ENCODE measurements at places on chromosomes 11 and 22.

DNA sequence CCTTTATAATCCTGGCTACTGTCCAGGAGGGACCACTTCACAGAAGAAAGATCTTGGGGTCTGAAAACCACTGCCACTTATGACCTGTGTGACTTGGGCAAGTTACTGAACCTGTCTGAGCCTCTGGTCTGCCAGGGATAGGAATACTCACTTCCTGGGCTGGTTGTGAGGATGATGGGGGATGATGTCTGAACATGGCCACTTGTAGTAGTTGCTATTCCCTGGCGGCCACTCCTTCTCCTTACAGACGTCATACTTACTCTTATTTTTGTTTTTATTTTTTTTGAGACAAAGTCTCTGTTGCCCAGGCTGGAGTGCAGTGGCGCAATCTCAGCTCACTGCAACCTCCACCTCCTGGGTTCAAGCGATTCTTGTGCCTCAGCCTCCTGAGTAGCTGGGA, 26.1 kb downstream of the CD82 start:
- no peak for DNase-seq

DNA sequence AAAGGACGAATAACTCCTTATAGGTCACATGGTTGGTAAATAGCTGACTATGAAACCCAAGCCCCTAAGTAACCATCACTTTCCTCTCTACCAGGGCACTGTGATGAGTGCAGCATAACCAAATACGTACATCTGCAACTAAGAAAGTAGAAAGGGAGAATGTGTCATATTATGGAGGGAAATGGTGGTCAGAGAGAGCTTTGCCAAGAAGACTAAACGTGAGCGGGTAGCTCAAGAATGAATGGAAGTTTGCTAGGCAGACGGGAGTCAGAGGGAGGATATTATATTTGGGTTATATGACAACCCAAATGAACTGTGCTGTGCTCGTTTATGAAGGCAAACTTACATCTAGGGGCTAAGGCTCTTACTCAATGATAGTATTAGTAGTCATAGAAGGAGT, 537.3 kb downstream of the OPCML start:
- no peak for DNase-seq

- no peak for DNase-seq
Measured at GRCh38 chr11:41947392-41947791, 487.9 kb upstream of the LRRC4C start.

- no peak for DNase-seq
Measured at GRCh38 chr11:115891581-115891980, 387.4 kb upstream of the CADM1 start.

- DNase-seq, result no peak
Measured at GRCh38 chr11:57484141-57484710, 23.9 kb downstream of the RTN4RL2 start.

- DNase-seq, result no peak
Measured at GRCh38 chr11:70488171-70488703, 89.9 kb downstream of the CTTN start.

DNA sequence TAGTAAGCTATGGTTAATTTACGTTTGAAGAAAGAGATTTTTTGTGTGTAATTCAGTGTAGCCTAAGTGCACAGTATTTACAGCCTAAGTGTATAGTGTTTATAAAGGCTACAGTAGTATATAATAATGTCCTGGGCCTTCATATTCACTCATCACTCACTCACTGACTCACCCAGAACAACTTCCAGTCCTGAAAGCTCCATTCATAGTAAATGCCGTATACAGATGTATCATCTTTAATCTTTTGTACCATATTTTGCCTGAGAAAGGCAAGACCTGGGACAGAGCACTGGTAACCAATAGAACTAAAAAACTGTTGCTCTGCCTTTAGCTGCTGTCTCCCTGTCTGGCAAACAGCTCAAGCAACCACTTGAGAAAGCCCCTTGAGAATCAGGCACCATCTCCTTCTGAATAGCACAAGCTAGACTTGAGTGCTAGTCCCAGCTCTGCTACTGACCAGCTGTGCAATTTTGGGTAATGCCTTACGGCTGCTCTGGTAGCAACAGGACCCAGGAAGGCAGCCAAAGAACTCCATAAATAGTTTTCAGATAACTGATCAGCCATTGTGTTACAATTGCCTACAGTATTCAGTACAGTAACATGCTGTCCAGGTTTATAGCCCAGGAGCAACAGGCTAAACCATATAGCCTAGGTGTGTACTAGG, 131.3 kb downstream of the KCNC1 start:
- no peak for DNase-seq

GRCh38 chr11:58498464-58498863, 9.4 kb downstream of the OR5B21 start:
- no peak for DNase-seq

GRCh38 chr11:9838961-9839360, 175.1 kb downstream of the SWAP70 start:
- no peak for DNase-seq

DNA sequence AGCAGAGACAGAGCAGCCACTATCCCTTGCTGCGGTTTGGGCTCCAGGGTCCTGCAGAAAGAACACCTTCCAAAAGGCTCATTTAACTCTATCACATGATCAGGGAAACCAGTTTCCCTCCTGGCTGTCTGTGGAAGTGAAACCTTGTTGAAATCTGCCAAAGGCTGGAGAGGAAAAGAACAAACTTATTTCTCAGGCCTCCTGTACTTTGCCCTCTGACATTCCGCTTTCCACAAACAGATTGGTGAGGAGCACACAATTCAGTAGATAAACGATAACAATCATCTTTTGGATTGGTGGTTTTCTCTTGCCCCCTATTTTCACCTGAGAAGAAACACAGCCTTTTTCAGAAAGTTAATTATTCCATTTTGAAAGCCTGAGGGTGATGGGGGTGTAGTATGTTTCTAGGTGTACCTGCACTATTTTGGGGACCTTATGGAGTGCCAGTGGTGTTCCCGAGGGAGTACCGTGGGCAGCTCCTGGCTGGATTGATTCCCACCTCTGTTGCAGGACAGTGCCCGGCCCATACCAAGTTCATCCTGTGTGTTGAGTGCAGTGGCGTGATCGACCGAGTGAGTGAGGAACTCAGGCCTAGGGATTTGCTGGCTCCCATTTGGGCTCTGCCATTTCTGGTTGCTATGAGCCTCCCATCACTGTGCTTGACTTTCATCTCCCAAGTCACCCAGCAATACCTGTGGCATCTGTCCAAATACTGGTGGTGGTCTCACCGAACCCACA, 102.0 kb downstream of the TBC1D22A start:
- DNase-seq, result no peak

DNA sequence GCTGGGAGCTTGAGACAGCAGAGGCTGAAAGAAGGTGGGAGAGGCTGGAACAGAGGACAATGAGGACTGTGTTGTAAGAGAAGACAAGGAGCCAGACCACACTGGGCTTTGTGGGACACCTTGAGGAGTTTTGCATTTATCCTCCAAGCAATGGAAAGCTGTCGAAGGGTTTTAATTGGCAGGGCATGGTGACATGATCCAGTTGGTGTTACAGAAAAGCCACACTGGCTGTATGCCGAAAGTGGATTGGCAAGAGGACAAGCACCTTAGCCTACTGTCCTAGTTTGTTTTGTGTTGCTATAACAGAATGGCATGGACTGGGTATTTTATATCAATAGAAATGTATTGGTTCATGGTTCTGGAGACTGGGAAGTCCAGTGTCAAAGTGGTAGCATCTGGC, 14.0 kb upstream of the APLNR start:
- no peak for DNase-seq

- DNase-seq, result no peak
Measured at GRCh38 chr11:72301486-72301885, 57.5 kb upstream of the PHOX2A start.

DNA sequence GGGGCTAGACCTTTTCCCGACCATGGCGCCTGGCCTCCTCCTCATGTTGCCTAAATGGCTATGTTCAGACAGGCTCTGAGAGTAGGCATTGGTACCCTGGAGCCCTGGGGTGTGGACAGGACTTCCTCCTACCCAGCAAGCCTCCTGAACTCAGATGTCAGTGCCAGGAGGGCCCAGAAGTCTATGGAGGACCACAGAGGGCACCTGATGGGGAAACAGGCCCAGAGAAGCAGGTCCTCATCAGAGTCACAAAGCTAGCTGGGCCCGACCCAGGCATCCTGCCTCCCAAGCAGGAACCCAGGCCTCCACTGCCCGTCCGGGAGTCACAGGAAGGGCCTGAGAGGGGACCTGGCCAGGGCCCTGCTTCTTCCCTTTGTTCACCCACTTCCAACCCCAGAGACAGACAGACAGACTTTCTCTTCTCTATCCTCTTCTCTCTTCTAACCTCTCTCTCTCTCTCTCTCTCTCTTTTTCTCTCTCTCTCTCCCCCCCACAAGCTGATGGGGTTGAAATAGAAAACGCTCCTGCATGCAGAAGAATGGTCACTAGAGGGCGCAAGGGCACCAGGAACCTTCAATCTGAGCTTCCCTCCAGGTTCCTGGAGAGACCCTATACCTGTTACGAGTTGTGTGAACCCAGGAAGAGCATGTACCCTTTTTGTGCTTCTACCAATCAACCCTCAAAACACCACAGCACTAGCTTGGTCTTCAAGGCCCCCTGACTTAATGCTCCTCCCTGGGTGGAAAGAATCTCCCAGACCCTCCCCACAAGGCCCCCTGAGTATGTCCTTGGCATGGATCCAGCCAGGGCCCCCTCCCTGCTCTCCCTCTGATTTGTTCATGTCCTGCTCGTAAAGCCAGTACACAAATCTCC, 27.1 kb downstream of the ARAP1 start:
- DNase-seq, result peak; percentile 65

- DNase-seq, result no peak
Measured at GRCh38 chr22:37319469-37319868, 37.2 kb downstream of the CYTH4 start.

DNA sequence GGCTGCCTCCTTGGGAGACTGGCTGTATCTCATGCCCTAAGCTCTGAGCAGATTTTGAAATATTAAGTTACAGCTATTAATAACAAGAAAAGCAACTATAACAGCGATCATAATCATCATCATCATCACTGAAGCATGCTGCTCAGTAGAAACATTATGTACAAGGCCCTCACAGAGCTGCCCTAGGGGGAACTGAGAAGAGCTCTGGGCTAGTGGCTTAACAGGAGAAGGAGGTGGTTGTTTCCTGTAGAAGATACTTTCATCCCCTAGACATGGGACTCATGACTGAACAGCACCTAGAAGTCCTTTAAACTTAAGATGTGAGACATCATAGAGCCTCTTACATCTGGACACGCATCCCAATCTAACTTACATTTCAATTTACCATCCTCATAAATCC, 332.8 kb upstream of the PLET1 start:
- DNase-seq, result no peak

DNA sequence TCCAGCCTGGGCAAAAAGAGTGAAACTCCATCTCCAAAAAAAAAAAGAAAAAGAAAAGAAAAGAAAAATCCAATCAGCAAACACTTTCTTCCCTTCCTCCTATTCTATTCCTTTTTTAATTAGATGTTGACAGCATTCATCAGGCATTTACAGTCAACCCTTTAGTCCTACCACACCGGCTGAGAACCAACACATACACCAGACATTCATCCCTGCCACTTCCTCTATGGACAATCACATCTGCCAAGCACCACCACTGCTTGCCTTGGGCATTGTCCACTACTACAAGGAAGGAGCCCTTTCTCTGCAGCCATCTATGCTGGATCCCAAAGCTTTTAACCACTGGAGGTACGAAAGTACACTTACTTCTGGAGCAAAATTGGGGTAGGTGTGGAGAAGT, 9.4 kb upstream of the SLN start:
- no peak for DNase-seq

DNA sequence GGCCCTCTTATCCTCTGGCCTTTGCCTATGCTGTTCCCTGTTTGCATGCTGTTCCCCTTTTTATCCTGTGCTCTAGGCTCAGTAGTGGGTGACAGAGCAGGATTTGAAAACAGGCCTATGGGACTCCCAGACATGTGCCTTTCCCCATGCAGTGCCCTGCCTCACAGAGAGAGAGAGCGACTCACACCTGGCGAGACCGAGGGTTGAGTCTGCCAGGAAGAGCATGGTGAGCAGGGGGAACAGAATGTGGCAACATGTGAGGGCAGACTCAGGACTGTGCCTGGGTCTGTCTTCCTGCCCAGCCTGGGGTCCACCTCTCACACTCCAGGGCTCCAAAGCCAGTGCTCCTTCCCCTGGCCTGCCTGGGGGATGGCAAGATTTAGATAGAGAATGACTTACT, 75.0 kb downstream of the NFAM1 start:
- DNase-seq, result no peak

GRCh38 chr22:28894334-28894733, 11.0 kb downstream of the ZNRF3 start:
- no peak for DNase-seq

GRCh38 chr11:44709966-44710365, 16.8 kb upstream of the TSPAN18 start:
- no peak for DNase-seq

- DNase-seq, result no peak
Measured at GRCh38 chr22:17120711-17121232, 388 bp downstream of the TMEM121B start.

GRCh38 chr11:95078526-95078925, 11.1 kb upstream of the ENDOD1 start:
- no peak for DNase-seq

- DNase-seq, result no peak
Measured at GRCh38 chr11:70250876-70251658, 19.4 kb upstream of the PPFIA1 start.

DNA sequence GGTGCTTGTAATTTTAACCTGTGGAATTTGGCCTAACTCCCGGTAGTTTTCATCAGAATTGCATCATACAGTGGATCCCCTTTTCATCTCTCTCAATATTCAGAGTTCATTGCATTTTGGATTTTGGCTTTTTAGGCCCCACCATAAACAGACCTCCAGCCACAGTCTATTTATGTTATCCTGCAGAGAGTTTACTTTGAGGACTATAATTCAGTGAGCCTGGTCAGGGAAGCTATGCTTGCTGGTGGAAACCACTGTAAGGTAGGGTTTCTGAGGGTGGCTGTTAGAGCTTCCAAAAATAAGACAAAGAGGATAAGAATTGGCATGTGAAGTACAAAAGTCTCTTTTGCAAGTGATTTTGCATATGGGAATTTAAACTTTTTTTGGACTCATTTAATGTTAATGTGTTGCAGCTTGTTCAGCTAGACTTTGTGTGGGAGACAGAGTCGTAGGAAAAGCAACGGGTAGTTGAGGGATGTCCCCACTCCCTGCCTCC, 34.8 kb upstream of the DDI1 start:
- DNase-seq, result no peak

DNA sequence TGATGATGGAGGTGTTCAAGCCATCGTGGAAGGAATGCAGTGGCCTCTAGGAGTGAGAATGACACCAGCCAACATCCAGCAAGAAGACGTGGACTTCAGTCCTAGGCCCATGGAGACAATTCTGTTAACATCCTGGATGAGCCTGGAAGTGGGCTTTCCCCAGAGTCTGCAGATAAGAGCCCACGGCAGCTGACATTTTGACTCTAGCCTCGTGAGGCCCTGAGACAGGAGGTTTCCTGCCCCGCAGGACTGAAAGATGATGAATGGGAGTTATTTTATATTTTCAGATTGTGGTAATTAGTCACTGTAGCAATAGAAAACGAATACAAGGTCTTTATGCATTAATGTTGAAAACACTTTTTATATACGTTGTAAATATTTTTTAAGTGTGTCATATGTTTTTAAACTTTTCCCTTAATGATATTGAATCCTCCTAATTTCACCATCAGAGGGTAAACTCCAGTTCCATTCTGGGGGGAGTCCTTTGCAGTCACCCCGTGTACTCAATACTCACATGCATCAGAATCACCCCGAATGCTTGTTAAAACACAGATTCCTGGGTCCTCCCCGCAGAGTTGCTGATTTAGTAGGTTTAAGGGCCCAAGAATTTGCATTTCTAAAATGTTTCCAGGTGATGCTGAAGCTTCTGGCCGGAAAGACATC, 570 bp upstream of the TPCN2 start:
- no peak for DNase-seq
